ENCODE measurements at places on chromosomes 6 and 20.

- no peak for DNase-seq
Observed at GRCh38 chr20:24368253-24368652, 101.2 kb upstream of the SYNDIG1 start.

DNA sequence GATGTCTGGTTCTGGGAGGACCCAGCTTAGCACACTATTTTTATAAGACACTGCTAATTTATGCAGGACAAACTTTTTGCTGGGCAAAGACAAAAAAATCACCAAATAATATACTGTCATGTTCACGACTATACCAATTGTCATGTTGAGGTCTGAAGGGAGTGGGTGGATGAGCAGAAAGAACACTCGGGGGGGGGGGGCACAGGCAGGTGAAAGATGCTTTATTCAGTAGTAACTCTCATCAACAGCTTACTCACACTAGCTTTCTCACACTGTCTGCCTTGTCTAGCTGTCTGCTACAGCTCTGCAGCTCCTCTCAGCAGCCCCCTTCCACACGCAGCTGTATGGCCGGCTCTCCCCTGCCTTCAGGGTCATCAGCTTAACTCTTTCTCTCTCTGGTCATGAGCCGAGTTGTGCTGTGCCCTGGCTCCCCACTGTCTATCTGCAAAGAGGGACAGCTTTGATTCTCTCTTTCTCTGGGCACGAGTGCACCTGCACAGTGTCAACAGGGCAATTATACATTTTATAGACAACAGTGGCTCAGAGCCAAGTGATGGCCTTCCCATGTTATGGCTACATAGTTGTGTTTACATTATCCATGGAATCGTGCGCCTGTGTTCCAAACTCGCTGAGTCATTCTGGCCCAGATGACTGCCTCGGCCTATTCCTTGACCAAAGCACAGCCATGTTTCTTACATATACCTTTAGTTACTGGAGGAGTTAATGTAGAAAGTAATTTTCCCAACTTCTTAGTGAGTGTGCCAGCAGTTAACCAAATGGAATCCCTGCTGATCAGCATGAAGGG lies 187.7 kb upstream of the PRSS16 start:
- DNase-seq, result no peak

- no peak for DNase-seq
Observed at GRCh38 chr20:57124800-57125517, 141.5 kb downstream of the BMP7 start.

DNA sequence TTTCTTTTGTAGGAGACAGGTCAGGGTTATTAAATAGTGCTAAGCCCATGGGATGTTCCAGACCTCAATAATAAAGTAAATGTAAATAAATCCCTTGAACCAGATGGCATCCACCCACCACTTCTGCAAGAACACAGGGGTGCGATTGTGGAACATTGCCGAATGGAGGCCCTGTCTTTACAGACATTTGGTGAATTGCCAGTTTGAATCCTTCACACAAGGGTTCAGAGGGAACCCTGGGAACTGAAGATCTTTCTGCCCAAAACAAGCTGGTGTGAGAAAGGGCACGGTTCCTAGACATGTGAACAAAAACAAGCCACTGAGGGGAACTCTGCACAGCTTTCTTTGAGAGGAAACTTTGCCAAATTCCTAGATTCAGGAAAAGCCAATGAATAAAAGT lies 30.2 kb upstream of the RNF8 start:
- DNase-seq, result no peak

- DNase-seq, result no peak
Observed at GRCh38 chr6:28563430-28564095, 37.9 kb downstream of the GPX5 start.

DNA sequence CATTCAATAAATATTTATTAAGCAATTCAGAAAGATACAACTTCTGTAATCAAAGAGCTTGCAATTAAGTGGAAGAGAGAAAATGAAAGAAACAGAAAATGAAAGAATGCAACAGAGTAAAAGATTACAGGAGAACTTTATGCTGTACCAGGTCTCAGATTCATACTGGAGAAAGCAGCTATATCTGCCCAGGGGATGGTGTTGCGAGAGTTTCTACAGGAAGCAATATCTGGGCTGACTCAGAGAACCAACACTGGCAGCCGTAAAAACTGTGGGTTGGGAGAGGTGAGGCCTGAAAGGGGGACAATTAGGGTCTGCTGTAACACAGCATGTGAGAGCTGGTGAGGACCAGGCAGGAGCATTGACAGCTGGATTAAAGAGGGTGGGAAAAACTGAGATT lies 256.7 kb upstream of the TCF21 start:
- no peak for DNase-seq

DNA sequence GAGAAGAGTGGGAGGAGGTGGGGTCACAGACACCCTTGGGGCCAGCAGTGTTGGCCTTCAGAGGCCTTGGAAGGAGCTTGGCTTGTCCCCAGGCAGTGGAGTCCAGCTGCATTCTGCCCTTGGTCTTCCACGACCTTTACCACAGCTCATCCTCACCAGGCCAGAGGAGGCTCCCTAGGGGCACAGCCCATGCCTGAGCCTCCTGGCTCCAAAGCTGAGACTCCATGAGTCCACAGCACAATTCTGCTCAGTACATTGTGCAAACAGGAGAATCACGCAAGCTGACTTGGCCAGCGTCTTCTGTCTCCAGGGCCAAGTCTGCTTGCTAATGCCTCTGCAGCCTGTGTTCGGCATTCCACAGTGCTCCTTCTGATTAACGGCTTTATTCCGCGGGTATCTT lies 337.2 kb downstream of the SMOC2 start:
- no peak for DNase-seq

- no peak for DNase-seq
Observed at GRCh38 chr6:52507557-52508260, 69.2 kb downstream of the TRAM2 start.

DNA sequence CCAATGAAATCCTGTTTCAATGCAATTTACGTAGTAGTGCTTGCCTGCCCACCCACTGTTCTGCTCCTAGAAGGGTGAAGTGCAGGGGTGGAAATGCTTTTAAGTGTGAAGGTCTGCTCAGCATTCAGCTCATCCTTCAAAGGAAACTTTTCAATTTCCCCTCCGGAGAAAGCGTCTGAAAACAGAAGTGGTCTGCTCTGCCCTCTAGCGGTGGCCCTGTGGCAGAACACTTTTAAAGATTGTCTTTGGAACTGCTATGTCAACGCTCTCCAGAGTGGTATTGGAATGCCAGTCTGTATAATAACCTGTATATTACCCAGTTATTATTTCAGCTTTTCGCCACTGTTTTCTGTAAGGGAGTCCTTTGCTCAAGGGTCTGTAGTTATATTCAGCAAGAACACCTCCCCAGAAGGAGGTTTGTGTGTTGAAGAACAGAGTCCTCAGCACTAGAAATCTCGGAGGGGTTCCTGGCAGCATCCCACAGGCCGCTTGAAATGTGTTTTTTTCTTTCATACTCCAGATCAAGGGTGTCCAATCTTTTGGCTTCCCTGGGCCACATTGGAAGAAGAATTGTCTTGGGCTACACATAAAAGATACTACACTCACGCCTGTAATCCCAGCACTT lies 63.1 kb upstream of the KLHL31 start:
- DNase-seq, result peak; percentile 38

GRCh38 chr6:47098570-47098993 lies 56.5 kb upstream of the ADGRF1 start:
- DNase-seq, result no peak

DNA sequence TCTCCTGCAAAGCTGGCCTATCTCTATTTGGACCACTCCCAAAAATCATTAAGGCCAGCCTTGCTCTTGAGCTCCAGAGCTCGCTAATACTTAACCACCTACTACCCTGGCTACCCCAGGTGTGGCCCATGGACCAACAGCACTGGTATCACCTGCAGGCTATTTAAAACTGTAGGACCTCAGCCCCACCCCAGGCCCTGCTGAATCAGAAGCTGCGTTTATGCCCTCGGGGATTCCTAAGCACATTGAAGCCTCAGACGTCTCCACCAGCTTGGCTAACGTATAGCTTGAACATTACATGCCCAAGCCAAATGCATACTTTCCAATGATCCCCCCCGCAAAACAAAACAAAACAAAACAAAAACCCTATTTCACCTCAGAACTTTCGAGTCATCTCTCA lies 19.7 kb upstream of the SPAG4 start:
- no peak for DNase-seq

DNA sequence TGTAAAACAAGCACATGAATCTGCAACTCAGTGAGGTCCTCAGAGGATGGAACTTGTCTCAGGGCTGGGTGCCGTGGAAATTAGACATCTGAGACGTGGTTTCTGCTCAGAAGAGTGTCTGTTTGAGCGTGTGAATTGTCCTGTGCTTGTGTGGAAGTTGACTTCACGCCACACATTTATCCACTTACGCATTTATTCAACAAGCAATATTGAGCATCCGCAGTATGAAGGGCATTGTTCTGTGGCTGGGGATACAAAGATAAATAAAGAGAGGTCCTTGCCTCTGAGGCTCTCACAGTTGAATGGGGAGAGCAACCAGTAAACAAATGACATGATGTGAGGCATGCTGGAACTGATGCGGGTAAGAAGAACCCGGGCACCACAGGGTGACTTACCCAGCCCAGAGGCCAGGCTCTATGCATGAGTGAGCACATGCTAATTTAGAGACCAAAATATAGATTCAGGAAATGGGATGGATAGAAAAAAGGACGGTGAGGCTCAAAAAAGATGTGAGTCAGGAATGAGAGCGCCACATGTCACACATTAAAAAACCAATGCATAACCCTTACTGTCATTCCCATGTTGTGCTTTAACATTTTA lies 60.4 kb downstream of the SOBP start:
- DNase-seq, result no peak

DNA sequence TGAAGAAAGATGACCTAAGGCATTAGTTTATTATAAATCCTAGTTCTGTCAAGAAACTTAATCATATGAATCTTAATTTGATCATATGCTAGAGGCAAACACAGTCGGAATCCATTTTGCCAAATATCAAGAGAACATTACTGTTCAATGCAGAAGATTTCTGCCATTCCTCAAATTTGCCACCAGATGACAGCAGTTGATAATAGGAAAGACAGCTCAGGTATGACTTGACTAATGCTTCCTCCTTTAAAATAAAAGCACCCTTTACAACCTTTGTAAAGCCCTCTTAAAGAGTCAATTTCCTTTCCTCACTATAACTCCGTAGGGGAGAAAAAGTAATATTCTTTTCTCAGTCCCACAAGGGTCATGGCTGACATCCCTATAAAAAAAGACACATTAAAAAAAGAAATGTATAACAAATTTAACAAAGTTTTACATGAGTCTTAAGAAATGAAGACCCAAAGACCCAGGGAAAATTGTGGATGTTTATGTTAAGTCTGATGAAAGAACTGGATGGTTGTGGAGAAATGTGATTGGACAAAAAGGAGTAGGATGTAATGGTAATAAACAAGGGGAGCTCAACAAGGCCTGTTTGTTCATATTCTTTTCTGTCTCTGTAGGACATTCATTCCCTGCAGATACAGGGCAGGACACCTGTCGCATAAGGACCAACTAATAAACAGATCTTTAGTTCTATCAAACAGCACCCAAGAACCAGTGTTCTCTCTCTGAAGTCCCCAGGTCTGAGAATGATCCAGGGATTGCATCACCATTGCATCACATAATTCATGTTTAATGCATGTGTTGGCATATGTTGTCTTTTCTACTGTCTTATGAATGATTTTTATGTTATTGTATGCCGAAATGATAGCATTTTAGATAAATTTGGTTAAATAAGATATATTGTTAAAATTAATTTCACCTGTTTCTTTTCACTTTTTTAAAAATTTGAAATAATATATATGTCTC lies 23.0 kb upstream of the IL17A start:
- DNase-seq, result peak; percentile 0

DNA sequence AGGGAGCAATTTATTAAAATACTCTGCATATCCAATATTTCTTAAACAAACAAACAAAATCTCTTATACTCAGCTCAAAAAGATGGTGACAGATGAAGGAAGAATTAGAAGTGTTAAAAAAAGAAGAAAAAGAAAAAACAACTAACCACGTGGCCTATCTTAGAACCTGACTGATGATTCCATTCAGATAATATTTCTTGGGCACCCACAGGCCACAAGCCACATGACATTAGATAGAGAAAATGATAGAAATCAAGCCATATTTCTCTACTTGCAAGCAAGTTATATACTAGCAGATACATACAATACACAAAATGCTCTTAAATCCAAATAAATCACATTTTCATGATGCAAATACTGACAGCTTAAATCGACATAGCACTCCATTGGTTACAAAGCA lies 14.5 kb upstream of the RAMACL start:
- DNase-seq, result no peak

- DNase-seq, result no peak
Observed at GRCh38 chr20:49476016-49476355, 6.5 kb downstream of the KCNB1 start.

- peak; percentile 5 for DNase-seq
Observed at GRCh38 chr20:54062812-54063280, 7.5 kb downstream of the BCAS1 start.

All from NCI-H1436 (cell line).